ENCODE measurements at places on chromosomes 3 and 15. TPM values are rescaled to one million over a fixed set of nuclear protein-coding genes. Genes with fewer than 3 reads are reported as not detected.

Gene ST3GAL6
- total RNA-seq = not detected

Gene DUOXA2
- total RNA-seq = not detected

Gene CPLX3
- 0.43 TPM for total RNA-seq

Gene GATA2
- 72.7 TPM for total RNA-seq

Gene TBC1D2B
- 54.1 TPM for total RNA-seq

Gene TRIM42
- not detected for total RNA-seq

Gene FANCD2OS
- total RNA-seq = not detected

Gene BDH1
- 136 TPM for total RNA-seq

All from natural killer cell treated with Interleukin-12 subunit alpha and Interleukin-12 subunit beta and Interleukin-15 and Interleukin-18, amount 100 ng/mL, for 72 hours (primary cell).